ENCODE measurements at places on chromosomes 5 and 9.
A peak's percentile ranks its signal among the peaks of the same experiment; 100 is the strongest.

DNA sequence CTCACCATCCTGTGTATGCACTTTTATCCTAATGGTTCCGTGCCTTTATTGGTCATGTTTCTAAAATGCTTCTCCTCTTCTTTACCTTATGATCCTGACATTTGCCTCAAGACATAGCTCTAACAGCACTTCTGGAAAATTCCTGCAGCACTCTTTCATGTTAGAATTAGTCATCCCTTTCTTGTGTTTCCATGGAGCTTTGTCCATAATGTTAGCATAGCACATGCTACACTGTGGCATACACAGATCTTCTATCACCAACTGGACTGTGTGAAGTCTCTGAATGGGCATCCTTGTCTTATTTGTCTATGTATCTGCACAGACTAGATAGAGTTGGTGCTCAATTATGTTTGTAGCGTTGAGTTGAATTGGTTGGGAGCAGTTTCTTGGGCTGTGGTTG is 2.0 kb downstream of the SCGB3A2 start:
- DNase-seq: no peak

- DNase-seq: no peak
These were observed 46.0 kb downstream of the NXNL2 start for GRCh38 chr9:88580961-88581360.

- no peak for DNase-seq
These were observed 547.6 kb downstream of the RAB3C start for GRCh38 chr5:59130431-59130830.

- DNase-seq: no peak
These were observed 176.4 kb downstream of the ARRDC3 start for GRCh38 chr5:91206734-91207133.

- DNase-seq: peak; percentile 49
These were observed 65.2 kb upstream of the SPIN1 start for GRCh38 chr9:88322906-88323566.

- no peak for DNase-seq
These were observed 2.8 kb downstream of the TRAF1 start for GRCh38 chr9:120923620-120924328.

- DNase-seq: no peak
These were observed 69.5 kb upstream of the TAS2R1 start for GRCh38 chr5:9699681-9700080.

- peak; percentile 84 for DNase-seq
These were observed 3.7 kb downstream of the ECSCR start for GRCh38 chr5:139458580-139459407.

DNA sequence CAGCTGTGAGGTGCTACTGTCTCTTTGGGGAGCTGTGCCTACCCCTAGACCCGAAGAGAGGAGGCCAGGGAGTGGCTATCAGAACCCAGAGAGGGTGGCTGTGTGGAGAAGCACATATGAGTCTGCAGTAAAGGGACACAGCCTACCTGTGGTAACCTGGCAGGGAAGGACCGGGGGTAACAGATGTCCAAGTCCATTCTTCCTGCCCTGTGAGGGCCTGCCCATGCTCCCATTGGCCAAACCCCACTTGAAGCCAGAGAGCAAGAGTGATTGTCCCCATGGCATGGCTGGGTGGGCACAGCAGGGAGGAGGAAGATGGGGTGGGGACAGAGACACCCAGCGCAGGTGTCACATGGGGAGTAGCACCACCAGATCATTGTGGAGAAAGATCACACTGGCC is 39.3 kb downstream of the BOD1 start:
- DNase-seq: no peak

- no peak for DNase-seq
These were observed 127.2 kb downstream of the MACIR start for GRCh38 chr5:103385722-103386121.

DNA sequence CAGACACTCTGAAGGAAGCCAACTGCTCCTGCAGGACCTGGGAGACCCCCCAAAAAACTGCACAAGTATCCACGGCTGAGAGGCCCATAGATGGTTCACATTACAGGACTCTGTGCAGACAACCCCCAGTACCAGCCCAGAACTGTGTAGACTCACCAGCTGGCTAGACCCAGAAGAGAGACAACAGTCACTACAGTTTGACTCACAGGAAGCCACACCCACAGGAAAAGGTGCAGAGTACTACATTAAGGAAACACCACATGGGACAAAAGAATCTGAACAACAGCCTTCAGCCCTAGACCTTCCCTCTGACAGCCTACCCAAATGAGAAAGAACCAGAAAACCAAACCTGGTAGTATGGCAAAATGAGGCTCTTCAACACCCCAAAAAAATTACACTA is 281.2 kb upstream of the RGMB start:
- no peak for DNase-seq

DNA sequence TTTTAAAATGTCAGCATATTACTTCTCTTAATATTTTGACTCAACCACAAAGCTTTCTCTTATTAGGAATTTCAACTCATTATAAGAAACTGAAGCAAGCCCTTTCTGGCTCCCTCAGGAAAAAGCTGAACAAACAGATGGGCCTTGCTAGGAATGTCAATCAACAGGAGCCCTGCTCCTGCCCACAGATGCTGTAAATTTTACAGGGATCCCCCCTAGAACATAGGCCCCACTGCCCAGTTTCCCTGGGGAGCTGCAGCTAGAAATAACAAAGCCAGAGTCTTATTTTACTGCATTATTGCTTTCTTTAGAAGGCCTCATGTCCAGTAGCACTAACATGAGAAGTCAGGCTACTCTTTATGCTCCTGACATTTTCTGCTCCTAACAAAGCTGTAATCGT is 103.8 kb downstream of the PCSK1 start:
- no peak for DNase-seq

DNA sequence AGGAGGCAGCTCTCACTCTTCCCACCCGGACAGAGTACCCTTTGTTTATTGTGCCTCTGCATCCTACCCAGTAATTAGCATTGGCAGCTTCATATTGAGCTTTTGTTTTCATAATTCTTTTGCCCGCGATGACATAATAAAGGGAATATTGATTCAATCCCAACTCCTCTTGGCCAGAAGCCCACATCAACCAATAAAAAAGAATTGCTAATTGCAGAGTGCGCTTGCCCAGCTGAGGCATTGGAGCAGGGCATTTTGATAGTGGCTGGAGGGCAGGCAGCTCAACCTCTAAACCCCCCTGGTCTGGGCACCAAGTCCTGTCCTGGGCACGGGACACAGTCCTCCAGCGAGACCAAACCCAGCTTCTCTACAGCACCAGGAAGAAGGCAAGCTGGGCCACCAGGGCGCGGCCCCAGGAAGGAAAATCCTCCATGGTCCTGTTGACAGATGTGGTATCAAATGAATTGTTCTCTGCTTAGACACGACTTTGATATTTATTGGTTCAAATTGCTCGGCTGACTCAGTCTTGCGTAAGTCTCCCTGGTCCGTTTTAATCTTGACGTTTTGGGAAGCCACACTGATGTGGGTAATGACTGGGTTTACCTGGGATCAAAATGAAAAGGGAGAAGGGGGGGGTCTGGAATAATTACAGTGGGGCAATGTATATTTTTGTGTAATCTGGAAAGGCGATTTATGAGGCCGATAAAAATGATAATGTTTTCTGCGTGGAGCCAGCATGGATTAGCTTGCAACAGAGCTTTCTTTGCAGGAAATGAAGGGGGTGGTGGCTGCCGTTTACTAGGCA is 220.7 kb upstream of the MSX2 start:
- no peak for DNase-seq

GRCh38 chr5:158537366-158537765 is 562.4 kb downstream of the EBF1 start:
- no peak for DNase-seq

DNA sequence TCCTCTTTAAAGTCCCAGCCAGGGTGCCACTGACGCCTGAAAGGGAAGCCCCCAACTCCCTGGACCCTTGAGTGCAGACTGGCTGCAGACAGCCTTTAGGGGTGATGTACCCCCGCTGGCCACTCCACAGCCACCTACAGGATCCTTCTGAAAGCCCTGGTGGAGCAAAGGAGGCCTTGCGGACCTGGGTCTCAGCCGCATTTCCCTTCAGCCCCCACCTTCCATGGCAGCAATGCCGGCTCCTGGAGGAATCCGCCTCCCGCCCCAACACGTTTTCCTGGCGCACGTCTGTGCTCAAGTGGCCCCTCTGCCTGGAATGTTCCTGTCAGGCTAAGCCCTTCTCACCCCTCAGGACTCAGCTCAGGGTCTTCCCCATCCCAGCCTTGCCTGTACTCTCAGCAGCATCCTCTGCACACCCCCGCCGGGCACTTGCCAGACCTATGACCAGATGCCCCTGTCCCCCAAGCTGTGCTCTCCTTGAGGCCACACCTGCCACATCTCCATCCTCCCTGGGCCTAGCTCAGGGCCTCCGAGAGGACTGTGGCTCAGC is 134.1 kb upstream of the RAPGEF1 start:
- no peak for DNase-seq

DNA sequence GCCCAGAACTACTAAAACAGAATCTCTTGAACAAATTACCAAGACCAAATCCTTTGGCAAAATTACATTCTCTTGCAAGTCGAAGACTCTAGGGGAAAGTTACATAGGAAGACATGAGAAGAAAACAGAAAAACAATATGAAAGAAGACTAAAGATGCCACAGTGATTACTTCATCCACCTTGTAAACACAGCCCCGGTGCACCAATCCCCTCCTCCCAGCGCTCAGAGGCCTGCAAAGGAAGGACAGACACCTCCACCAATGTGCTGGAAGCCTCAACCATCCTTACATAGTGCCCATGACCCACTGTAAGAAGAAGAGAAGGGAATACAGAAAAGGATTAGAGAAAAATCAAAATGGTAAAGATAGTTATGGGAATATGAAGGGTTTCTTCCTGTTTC is 218.5 kb downstream of the SPOCK1 start:
- no peak for DNase-seq

DNA sequence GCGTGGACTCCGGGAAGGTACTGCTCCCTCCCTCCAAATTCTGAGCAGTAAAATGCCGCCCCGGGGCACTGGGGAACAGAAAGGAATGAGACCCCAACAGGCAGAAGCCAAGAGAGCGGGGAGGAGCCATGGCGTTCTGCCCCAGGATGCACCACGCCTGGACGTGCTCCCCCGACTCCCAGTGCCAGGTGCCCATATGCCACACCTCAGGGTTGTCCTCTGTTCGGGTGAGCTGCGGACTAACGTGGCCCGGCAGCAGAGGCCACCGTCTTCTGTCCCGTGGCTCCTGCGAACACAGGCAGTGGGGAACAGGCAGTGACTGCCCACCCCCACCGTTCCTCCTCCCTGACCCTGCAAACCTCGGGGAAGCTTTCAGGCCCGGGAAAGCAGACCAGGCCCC is 4.8 kb downstream of the SURF6 start:
- DNase-seq: no peak

GRCh38 chr9:99601571-99602111 is 220.0 kb upstream of the NR4A3 start:
- no peak for DNase-seq

- no peak for DNase-seq
These were observed 221.0 kb upstream of the KLF4 start for GRCh38 chr9:107710546-107710945.

DNA sequence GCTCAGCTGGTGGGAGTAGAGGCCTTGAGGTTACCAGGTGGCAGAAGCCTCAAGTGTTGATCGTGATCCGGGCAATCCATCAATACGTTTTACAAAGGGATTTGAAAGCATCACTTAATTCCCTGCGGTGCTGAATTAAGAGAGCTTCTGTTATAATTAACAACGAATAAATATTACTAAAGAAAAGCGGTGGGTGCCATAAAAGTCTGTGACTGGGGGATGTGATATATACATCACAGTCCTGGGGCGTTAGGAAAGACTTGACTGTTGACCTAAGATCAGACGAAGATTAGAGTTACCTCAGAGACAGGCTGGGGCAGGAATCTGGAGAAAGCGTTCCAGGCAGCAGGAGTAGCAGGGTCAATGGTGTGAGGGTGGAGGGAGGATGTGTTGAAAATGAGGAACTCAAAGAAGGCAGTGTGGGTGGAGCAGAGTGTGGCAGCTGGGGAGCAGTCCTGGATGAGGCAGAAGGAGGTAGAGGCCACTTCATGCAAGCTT is 6.7 kb upstream of the C5orf63 start:
- no peak for DNase-seq

GRCh38 chr9:100465274-100465673 is 7.7 kb upstream of the TMEFF1 start:
- no peak for DNase-seq

GRCh38 chr9:2788919-2789318 is 55.0 kb downstream of the PUM3 start:
- no peak for DNase-seq

DNA sequence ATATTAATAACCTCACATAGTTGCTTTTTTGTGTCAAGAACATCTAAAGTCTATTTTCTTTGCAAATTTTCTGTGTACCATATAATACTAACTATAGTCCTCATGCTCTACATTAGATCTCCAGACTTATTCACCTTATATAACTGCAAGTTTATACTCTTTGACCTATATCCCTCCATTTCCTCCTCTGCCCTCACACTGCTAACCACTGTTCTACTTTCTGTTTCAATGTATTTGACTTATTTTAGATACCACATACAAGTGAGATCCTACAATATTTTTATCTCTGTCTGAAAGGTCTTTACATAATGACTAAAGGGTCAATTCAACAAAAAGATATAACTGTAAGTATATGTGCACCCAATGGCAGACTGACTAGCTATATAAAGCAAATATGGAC is 789.7 kb upstream of the ZNF608 start:
- DNase-seq: no peak

- no peak for DNase-seq
These were observed 50.9 kb upstream of the SUSD3 start for GRCh38 chr9:93007529-93008058.

- DNase-seq: no peak
These were observed 78.5 kb upstream of the SPATA31D4 start for GRCh38 chr9:81849631-81850259.

- no peak for DNase-seq
These were observed 808.1 kb downstream of the EFNA5 start for GRCh38 chr5:106862450-106863193.

GRCh38 chr5:169099801-169100734 is 200.9 kb downstream of the SLIT3 start:
- DNase-seq: no peak

GRCh38 chr5:127746756-127747155 is 43.6 kb downstream of the CCDC192 start:
- DNase-seq: no peak

DNA sequence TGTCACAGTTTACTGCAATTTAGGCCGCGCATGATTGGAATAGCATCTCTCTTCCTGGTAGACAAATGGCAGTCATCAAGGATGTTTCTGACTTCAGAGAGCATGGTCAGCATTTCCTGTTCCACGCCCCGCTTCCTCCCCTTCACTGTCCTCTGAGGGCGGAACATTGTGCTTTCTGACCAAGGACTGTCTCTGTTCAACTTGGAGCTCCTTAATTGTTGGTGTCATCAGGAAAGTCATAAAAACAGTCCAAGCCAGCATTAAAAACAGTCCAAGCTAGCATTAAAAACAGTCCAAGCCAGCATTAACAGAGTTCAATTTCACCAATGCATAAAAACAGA is 301.3 kb upstream of the IRX4 start:
- DNase-seq: no peak

- DNase-seq: no peak
These were observed 853.3 kb downstream of the MAT2B start for GRCh38 chr5:164358531-164359259.

- no peak for DNase-seq
These were observed 102.0 kb downstream of the AGTPBP1 start for GRCh38 chr9:85639675-85640186.
